ENCODE measurements at places on chromosomes 5 and 9.

GRCh38 chr5:6085341-6085860, 292.9 kb downstream of the MED10 start:
- no peak for DNase-seq

GRCh38 chr5:131148835-131149234, 16.2 kb downstream of the HINT1 start:
- no peak for DNase-seq

DNA sequence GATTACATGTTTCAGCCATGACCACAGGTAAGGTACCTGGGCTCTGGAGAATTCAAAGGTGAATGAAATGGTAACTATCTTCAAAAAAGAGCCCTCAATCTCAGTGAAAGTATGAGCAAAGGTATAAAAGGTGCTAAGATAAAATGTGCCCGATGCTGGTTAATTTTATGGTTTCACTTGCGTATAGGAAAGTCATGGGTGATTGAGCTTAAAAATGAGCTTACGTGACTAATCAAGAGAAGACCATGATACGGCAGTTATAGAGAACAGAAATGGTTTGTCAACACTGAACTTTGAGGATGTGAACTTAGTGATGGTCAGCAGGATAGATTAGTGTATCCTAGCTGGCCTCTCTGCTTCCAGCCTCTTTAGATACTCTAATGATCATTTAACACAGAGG, 320.1 kb downstream of the DEPDC1B start:
- DNase-seq: no peak

DNA sequence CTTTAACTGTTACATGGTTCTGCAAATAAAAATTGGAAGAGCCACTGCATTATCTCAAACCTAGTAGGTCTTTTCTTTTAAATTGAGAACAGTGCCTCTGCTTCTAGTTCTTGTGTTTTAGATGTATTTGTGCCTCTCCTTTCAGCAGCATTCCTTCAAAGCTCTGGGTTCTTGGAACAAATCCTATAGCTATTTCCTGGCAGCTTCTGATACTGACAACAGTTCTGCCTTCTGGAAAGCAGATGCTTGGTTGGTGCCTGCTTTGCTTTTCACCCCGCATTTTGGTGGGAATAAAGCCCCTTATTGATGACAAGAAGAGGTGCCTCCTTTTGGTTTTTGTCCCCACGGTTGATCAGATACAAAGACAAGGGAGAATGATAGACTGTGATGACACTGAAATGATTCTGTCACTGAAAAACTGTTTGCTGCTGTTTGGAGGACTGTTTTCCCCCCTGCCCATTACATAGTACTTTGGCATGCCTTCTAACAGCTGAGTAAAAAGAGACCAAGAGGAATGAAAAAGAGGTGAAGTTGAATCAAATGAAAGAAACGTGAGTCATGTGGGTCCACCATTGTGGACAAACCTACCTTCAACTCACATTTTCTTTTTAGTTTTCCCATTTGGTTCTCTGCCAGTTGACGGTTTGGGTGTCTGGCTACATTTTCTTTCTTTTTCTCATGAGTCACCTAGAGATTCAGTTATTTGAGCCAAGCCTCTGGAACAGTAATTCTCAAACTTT, 5.6 kb downstream of the PTCD2 start:
- DNase-seq: no peak

GRCh38 chr9:101442318-101442717, 6.7 kb upstream of the ALDOB start:
- no peak for DNase-seq

DNA sequence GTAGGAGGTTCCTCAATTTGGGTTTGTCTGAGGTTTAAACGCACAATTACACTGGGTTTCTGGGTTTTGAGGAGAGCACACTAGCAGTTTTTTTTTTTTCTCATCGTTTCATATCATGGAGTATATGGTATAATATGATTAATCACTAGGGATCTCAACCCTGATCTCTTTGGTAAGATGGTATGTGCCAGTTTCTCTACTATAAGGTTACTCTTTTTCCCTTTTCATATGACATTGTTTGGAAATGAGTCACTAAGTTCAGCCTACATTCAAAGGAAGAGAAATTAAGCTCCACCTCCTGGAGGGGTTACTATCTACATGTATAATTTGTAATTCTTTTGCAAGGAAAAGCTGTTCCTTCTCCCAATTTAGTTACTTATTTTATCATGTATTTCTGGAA, 35.2 kb downstream of the MTRR start:
- DNase-seq: no peak

DNA sequence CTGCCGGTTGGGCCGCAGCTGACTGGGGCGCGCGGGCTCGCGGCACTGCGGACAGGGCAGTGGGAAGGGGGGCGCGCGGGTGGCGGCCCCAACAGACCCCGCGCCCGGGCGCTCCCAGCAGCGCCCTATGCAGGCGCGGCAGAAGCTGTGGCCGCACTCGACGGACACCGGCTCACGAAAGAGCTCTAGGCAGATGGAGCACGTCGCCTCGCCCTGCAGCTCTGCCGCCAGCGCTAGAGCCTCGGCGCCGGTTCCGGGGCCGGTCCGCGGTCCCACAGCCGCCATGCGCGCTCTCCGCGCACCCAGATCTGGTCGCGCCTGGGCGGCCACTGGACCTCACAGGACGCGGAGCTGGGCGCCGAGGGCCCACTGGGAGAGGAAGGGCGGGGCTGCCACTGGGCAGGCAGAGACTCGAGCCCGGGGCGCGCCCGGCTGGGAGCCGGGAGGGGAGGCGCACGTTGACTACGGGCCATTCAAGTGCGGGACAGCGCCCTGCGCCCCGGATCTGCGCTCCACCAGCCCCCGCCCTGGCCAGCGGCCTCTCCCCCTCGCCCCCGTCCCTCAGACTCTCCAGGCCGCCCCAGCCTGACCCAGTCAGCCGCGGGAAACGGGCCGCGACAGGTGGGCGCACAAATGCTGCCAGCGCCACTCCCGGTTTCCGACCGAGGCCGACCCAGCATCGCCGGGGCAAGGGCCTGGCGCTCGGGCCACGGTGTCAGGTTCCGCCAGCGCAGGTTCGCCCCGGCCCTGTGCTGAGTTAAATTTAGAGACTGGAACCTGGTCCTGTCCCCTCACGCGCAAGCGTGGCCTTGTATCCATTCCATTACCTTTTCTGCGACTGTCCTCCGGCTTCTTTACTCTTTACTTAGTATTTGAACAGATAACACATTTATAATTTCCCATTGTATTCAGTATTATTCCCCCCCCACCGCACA, at the start of gene TRIM7:
Gene TRIM7, minus strand, starts transcription at position 371 of the 935 bp plus-strand sequence. Its CDS starts 86 bp downstream, at position 285.
- no peak for DNase-seq
